ENCODE measurements at places on chromosomes 2 and 18. TPM values are rescaled to one million over a fixed set of nuclear protein-coding genes. Genes with fewer than 3 reads are reported as not detected.

ASB18 gene
- total RNA-seq, result not detected

TXNDC2 gene
- total RNA-seq, result 0.12 TPM

TMEM182 gene
- total RNA-seq, result 4.4 TPM

HMSD gene
- total RNA-seq, result 0.62 TPM

DPYSL5 gene
- total RNA-seq, result 5.2 TPM

VWA3B gene
- not detected for total RNA-seq

ICOS gene
- total RNA-seq, result not detected

TANK gene
- 43.7 TPM for total RNA-seq
